ENCODE measurements at places on chromosomes 12 and 14.

DNA sequence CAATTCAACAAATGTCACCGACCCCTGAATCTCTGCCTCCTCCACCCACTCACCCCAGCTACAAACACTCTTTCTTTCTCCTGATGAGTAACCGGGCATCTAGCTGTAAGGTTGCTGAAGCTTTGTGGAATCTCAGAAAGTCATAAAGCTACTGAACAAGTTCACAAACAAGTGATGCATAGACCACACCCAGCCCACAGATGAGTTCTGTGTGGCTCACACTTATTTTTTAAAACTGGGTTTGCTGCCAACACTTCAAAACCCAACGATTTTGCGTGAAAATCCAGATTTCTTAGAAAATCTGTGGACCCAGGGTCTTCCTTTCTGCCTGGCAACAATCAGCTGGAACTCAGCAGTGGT, 96.1 kb downstream of the APAF1 start:
- no peak for DNase-seq

DNA sequence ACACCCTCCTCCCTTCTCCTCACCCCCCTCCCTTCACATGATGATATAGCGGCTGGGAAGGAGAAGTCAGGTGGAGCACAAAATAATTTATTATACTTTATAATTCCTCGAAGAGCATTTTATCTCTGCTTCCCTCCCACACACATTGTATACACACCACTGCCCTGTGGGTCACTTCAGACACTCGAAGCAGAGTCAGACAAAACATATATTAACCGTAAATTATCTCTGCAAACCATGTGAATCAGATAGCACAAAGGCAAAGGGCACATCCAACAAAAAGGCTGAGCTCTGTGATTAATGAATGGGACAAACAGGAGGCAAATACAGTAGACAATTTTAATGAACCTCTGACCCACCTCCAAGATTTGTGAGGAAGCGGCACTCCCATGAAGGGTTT, 450.7 kb downstream of the GALC start:
- DNase-seq = no peak

DNA sequence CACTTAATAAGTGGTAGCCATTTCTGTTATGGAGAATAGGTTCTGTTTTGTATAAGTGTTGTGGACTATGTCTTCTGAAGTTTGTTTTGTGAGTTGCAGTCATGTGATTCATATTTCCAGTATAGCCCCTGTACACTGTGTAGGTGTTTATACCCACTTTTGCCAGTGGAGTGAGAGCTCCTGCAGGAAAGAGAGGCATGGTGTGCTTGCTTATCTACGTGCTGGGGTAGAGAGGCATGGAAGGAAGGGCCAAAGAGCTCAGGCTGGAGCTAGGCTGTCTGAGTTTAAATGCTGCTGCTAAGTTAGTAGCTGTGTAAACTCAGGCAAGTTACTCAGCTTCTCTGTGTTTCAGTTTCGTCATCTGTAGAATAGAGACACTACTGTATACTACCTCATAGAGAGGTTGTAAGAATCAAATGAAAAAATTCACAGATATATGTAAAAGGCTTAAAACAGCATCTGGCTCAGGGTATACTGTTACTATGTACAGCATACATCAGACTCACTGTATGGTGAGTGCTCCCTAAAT, 88.2 kb upstream of the SLC38A2 start:
- DNase-seq = no peak

DNA sequence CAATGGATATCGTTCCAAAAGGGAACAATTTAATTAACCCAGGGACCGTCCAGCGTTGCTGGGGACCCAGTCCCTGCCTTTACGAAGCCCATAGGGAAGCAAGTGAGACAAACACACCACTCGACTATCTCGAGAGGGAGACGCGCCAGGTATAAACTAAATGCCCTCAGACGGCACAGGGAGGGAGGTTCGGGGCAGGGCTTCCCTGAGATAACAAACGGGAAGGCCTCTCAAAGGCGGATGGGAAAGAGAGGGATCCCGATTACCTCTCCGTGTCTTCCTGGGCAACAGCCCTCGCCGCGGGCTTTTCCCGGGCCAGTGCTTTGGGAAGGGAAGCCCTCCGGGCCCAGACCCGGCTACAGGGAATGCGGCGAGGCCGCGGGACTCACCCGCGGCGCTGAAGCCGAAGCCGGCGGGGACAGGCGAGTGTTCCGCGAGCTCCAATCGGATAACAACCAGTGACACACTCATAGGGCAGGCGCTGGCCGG, 390 bp downstream of the BRAP start:
- no peak for DNase-seq

GRCh38 chr14:103728721-103729120, 13.1 kb downstream of the ZFYVE21 start:
- no peak for DNase-seq

DNA sequence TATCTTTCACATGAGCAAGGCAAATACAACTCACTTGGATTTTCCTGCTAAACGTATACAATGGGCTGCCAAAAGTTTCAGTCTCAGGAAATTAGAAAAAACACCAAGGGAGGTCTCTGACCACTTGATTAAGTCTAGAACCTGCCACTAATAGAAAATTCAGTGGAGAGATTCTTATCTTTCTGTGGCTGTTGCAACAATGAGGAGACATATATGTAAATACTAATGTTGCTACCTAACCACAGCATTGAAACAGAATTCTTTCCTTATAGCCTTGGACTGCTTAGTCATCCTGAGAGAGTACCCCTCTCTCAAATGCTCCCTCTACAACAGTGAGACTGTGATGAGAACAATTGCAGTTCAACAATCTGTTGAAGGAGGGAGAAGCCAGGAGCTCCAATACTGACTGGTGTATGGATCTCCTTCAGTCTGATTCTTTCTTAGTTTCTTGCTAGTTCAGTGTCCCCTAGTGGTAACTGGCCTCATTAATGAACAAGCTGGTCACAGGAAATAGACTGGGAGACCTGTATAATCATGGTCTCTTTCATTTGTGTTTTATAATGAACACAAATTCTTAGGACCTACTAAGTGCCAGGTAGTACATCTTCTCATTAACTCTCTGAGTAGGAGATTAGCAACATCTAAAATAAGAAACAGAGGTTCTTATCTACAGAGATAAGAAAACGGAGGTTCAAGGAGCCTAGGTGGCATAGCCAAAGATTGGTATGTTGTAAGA, 164.5 kb downstream of the SLC38A4 start:
- no peak for DNase-seq

DNA sequence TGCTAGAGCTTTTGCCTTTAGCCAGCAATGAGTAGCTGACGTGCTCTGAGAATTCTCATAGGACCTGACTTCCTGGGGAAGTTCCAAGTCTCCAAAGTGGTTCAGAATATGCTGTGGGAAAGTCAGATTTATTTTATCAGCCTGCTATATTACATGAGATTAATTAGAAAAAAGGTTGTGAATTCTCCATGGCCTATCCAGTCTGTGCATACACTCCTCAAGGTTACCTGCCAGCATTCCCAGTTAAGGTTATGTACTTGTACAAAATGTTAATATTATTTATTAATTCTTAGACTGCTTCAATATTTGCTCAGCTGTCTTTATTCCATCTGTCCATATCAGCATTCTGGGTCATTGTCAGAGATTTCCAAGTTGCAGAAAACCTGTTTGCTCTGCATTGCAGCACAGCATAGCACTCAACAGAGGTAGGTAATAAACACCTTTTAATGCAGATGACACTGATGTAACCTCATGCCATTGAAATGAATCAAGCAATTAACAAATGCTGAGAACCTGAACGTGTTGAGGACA, 2.7 kb upstream of the SEL1L start:
- no peak for DNase-seq
